ENCODE measurements at places on chromosomes 7 and 10.

- DNase-seq, result no peak
Measured at GRCh38 chr7:113026941-113027340, 59.7 kb downstream of the GPR85 start.

- DNase-seq, result no peak
Measured at GRCh38 chr7:44163591-44163990, 22.5 kb upstream of the MYL7 start.

- DNase-seq, result no peak
Measured at GRCh38 chr7:21670496-21670895, 127.7 kb downstream of the DNAH11 start.

DNA sequence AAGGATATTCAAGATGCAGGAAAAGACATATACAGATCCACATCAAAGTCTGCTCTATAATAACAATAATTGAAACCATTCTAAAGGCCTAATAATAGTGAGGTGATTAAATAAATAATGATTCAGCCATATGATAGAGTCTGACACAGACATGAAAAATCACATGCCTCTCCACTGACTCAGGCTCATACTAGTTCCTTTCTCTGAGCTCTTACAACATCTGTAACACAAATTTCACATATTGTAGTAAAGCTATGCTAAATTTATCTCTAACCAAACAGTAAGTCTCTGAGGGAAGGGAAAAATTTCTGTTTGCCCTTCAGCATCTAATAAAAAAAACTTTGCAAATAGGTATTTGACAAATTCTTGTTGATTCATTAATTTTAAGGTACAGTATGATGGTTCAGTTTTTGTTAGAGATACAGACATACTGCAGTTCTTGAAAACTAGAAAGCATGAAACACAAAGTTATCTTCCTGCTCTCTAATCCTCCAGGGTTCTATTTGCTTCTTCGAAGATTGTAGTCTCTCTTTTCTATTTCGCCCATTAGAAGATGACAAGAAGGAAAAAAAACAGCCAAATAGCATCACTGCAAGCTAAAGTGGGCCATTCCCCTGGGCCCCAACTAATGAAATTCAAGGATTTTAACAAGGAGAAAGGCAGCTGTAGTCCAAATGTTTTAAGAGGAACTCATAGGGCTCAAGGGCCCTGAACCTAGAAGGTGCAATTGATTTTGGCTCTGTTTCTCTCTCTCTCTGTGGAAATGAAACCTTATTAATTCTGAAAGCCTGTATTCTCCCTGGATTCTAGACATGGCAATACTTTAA, 53.9 kb downstream of the CUBN start:
- no peak for DNase-seq

GRCh38 chr7:7816084-7816483, 97.7 kb upstream of the RPA3 start:
- peak; percentile 13 for DNase-seq

GRCh38 chr7:12884033-12884432, 196.6 kb downstream of the ARL4A start:
- DNase-seq, result no peak

DNA sequence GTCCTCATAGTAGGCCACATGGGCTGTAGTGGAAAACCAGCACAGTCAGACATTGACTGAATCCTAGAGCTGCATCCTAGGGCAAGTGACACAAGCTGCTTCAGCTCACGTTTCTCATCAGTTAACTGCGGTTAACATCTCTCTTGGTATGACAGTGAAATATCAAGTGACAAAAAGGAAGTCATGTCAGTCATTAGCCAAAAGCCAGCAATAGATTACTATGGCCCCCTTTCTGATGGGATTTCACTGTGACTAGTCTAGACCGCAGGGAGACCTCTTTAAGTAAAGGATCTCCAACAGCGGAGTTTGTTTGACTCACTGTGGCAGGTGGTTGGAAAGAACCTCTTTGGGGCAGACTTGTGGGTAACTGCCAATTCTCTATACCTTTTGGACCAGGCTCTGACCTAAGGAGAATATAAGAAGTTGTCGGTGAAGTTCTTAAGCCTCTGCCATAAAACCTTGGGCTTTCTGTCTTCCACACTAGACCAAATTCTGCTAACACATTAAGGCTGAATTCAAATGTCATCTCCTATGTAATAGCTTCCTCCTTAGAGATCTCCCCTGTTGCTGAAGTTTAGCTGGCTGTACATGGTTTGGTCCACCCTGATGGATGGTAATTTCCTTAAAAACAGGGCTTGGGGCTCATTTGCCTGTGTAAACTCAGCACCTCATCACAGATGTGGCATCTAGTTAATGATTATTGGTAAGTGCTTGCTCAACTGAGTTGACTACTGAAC, 115.3 kb downstream of the SGMS1 start:
- DNase-seq, result peak; percentile 40

DNA sequence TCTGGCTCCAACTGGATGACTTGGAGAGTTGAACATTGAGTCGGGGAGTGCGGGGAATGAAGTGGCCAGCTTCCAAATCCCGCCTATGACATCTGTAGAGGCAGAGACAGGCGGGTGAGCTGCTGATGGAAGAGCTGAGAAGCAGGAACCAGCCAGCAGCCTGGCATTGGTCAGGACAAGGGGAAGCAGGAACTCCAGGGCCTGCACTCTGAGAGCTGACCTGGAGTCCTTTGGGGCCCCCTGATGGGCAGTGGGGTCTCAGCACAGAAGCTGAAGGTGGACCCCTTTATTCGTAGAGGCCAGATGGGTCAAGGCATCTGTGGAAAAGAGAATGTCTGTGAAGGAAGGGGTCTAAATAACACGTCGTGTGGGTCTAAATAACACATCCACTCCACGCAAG, 57.0 kb downstream of the SEC61G start:
- DNase-seq, result no peak

GRCh38 chr7:105429746-105430612, 41.3 kb upstream of the SRPK2 start:
- DNase-seq, result no peak

DNA sequence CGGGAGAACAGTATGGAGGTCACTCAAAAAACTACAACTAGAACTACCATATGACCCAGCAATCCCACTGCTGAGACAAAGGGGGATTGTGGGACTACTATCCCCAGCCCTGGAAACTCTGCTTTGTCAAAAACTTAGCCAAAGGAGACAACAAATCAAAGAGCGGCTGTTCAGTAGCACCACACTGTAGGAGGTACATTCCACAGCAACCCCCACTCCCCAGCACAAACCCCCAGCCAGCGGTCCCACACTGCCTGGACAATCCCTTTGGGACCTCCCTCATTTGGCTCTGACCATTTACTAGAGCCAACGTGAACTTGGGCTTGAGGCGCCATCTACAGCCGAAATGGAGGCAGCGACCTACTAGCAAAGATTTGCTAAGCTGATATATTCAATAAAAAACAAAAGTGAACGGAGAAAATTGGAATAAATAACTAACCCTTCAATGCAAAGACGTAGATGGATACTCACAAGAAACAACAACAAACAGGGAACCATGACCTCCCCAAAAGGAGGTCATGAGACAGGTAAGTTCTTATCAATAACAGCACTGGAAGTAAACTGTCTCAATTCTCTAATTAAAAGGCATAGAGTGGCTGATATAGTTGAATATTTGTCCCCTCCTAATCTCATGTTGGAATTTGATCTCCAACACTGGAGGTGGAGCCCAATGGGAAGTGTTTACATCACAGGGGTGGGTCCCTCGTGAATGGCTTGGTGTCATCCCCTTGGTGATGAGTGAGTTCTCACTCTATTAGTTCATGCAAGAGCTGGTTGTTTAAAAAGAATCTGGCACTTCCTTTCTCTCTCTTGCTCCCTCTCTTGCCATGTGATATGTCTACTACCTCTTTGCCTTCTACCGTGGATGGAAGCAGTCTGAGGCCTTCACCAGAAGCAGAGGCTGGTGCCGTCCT, 119.0 kb upstream of the KCNMA1 start:
- DNase-seq, result no peak

DNA sequence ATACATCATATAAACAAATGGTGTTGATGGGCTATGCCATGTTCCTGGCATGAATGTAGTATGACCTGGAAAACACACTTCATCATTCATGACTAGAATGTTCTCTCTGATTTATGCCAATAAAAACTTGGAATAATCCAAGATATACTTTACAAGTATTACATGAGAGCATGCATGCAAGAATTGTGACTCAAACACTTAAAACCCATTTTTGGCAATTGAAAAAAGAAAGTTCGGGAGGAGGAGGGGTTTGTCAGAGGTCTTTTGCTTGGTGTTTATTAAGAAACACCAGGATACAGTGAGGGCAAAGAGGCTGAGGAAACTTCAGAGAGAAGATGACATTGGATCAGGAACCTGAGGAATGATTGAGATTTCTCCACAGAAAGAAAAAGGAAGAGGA, 10.2 kb upstream of the CUL1 start:
- DNase-seq, result no peak

- DNase-seq, result no peak
Measured at GRCh38 chr10:14536241-14537213, 205.8 kb upstream of the FRMD4A start.

DNA sequence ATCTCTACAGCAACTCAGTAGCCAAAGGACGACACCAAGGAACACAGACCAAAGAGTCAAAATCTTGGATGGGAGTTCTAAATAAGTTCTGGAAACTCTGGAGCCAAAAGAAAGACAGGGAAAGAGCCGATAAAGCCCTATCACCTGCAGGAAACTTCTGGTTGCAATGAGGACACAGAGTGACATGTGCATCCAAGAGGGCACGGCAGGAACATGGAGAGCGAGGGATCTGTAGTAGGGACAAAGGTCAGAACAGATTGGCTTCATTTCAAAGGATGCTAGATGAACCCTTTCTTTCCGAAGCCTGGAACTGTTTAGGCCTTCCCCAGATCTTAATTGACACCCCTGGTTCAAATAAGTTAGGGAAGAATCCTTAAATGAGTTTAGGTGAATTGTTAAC, 39.5 kb downstream of the CACNA2D1 start:
- no peak for DNase-seq

GRCh38 chr7:7157887-7158271, 24.5 kb upstream of the C1GALT1 start:
- DNase-seq, result no peak

- no peak for DNase-seq
Measured at GRCh38 chr7:139861803-139862202, 32.7 kb downstream of the TBXAS1 start.

- DNase-seq, result no peak
Measured at GRCh38 chr10:103188853-103189252, 4.2 kb downstream of the NT5C2 start.

- no peak for DNase-seq
Measured at GRCh38 chr7:156435486-156436231, 204.9 kb upstream of the RNF32 start.

- no peak for DNase-seq
Measured at GRCh38 chr10:115773832-115774231, 499.2 kb downstream of the GFRA1 start.
